ENCODE measurements at places on chromosomes 11 and 22.

- no peak for DNase-seq
Measured at GRCh38 chr11:35477901-35478300, 47.5 kb downstream of the PAMR1 start.

GRCh38 chr22:24325105-24325757 is 54.6 kb downstream of the SPECC1L start:
- DNase-seq: no peak

DNA sequence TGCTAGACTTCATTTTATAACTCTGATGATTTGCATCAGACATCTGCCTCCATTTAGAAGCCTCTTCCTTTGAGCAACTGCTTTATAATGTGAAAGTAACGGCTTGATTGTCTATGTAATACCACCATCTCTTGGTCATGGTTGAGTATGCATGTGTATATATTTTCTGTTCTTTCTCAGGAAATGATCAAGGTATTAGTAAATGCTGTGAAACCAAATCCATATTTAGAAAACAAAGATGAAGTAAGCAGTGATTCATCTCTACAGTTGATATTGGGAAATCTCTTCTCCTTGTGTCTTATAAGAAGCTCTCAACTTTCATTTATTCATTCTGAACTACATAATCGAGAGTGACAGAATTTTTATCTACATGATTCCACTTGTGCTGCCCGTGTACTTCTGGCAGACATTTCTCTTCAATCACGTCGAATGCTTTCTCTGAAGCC is 104.6 kb upstream of the ANO3 start:
- DNase-seq: no peak

- no peak for DNase-seq
Measured at GRCh38 chr11:66470015-66470414, 3.3 kb downstream of the PELI3 start.

GRCh38 chr11:122160841-122161590 is 45.0 kb upstream of the BLID start:
- no peak for DNase-seq

GRCh38 chr11:118010738-118011461 is 24.7 kb downstream of the IL10RA start:
- DNase-seq: no peak

DNA sequence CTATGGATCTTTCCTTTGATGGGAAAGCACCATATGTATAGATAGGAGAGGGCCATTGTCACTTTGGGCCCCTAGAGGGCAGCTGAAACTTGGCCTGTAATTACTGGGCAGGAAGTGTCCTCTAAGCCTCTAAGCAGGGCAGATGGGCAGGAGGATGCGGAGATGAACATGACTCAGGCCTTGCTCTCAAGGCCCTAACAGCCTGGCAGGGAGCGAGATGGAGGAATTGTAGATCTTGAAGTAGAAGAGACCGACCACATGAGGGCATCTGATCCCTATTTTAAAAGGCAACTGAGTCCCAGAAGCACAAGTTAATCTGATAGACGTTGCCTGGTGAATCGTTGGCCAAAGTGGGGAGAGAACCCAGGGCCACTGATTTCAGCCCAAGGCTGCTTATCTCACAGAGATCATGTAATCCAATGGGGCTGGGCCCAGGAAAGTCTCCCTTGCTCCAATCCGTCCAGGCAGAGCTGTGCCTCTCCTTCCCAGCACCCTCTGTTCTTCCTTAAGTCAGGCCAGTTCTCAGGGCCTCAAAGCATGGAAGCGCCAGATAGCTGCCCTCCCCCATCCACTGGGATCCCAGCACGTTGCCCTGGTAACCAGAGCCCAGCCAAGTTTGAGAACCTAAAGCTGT is 2.5 kb upstream of the SEPTIN3 start:
- peak; percentile 29 for DNase-seq

GRCh38 chr11:87012673-87013072 is 25.1 kb upstream of the TMEM135 start:
- no peak for DNase-seq

- no peak for DNase-seq
Measured at GRCh38 chr11:3609416-3610265, 32.2 kb downstream of the ART5 start.

- no peak for DNase-seq
Measured at GRCh38 chr22:29873943-29874342, 9.0 kb upstream of the MTMR3 start.

All from nucleus accumbens (tissue), 56 donors.